ENCODE measurements at places on chromosomes 2 and 18. TPM values are rescaled to one million over a fixed set of nuclear protein-coding genes. Genes with fewer than 3 reads are reported as not detected.
A peak's percentile ranks its signal among the peaks of the same experiment; 100 is the strongest.

The ANKRD30BL gene
- total RNA-seq: 0.31 TPM

The TRIP12 gene
- 241 TPM for total RNA-seq

The RAD51AP2 gene
- total RNA-seq: 0.10 TPM

The B3GNT7 gene
- total RNA-seq: 2.8 TPM

The FBXO48 gene
- total RNA-seq: 0.82 TPM

DNA sequence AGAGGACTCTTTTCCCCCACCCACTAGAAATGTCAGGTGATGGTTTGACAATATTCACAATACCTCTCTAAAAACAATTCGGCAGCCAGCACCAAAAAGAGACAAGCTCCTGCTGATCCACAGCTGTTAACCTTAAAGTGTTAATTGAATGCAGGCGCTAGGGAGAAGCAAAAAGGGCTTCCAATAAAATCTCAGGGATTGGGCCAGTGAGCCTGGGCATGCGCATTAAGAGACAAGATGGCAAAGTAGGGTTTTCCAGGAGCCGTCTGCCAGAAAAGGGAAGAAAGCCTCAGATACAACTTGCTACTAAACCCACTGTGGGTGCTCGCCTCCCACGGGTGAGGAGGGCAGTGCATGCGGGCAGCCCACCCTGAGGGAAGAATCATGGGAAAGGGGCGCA, 98.8 kb downstream of the HS6ST1 start:
- DNase-seq: no peak

DNA sequence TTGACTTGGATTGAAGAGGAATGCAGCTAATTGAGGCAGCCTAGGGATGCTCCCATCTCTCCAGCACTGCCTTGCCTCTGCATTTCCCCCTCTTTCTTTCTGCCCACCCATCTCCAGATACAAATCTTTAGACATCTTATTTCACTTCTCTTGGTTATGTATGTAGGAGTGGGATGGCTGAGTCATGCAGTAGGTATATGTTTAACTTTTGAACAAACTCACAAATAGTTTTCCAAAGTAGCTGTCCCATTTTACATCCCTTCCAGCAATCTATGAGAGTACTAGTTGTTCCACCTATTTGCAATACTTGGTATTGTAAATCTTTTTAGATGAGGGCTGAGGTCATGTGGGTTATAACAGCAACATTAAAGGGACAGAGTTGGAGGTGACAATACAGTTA, 329.9 kb downstream of the DYSF start:
- no peak for DNase-seq

- DNase-seq: no peak
Measured at GRCh38 chr2:15133461-15133860, 427.7 kb downstream of the NBAS start.

GRCh38 chr2:204931562-204931961, 386.3 kb downstream of the PARD3B start:
- no peak for DNase-seq

GRCh38 chr2:22055784-22056620, 932.2 kb downstream of the TDRD15 start:
- no peak for DNase-seq

- DNase-seq: no peak
Measured at GRCh38 chr18:3689986-3690763, 240.2 kb downstream of the TGIF1 start.

- DNase-seq: no peak
Measured at GRCh38 chr2:224142397-224143312, 103.6 kb upstream of the SERPINE2 start.

DNA sequence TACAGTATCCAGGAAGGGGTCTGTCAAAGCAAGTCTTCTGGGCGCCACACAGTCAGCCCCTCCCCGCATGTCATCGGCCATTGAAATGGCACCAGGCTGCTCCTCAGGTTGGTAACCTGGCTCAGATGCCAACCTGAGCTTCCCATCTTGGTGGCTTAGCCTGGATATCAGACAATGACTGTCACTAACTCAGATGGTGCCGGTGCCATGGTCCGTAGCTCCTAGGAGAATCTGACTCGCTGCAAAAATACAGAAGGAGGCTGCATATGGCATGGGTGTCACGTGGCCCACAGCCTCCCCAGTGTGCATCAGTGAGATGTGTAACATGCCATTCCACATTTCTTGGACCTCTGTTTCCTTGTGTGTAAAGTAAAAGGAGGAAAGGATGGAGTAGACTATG, 3.2 kb downstream of the NOSTRIN start:
- DNase-seq: no peak

DNA sequence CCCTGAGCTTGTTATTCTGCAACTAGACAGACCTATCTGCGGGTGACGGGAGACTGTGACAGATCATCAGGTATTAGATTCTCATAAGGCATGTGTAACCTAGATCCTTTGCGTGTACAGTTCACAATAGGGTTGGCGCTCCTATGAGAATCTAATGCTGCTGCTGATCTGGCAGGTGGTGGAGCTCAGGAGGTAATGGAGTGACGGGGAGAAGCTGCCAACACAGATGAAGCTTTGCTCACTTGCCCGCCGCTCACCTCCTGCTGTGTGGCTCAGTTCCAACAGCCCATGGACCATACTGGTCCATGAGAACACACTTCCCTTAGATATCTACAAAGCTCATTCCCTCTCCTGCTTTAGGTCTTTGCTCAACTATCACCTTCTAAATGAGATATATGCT, 198.2 kb upstream of the SMAD7 start:
- DNase-seq: no peak

GRCh38 chr18:70464343-70465114, 175.7 kb downstream of the SOCS6 start:
- DNase-seq: peak; percentile 86

DNA sequence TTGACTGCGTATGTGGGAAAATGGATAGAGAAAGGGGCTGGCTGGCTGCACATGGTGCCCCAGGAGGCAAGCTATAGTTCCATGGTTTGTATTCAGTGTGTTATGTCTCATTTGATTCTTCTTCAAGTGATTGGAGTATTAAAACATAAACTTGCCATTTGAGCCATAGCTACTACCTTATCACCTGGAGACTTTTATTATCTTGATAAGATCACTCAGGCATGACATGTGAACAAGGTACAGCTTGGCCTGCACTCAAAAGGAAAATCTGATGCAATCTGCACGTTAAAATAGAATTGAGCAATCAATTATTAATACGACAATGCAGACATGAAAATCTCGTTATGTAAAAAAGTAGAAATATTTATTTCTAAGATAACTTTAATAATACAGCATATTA, 116.9 kb downstream of the RND3 start:
- no peak for DNase-seq
